CD4-positive, alpha-beta T cell treated with Interleukin-21 for 1 hour (primary cell): ENCODE measurements at places on chromosomes 12 and 14.
A peak's percentile ranks its signal among the peaks of the same experiment; 100 is the strongest.

DNA sequence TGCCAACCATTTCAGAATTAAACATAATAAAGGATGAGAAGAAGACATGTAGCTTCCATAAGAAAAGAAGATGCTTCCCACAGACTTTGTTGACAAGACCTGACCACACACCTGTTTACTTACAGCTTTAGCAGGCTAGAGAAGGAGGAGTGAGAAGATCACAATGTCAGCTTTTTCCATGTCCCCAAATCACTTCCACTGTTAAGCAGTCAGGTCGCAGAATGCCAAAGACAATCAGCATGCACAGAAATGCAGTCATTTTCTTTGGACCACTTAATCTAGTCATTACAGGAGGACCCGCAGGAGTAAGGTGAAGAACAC, 314.9 kb downstream of the SSPN start:
- DNase-seq: no peak

GRCh38 chr14:90398315-90398839, 1.5 kb downstream of the CALM1 start:
- DNase-seq: peak; percentile 77

DNA sequence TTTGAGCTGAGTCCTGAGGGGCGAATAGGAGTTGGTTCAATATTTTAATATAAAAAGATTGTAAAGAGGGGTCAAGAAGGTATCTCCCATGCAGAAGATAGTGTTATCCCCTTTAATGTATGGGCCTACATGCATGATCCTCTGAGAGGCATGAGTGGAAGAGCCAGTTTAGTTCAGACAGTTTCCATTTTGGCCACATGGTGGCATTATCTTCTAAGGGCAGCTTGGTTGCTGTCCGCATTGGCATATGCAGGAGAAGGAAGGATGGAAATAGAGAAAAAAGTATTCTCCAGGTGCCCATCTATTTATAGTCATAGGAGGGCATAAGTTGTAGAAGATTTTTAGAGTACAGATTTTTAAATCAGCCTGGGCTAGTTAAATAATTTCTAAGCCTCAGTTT, 5.4 kb downstream of the SAMD4A start:
- DNase-seq: peak; percentile 24

DNA sequence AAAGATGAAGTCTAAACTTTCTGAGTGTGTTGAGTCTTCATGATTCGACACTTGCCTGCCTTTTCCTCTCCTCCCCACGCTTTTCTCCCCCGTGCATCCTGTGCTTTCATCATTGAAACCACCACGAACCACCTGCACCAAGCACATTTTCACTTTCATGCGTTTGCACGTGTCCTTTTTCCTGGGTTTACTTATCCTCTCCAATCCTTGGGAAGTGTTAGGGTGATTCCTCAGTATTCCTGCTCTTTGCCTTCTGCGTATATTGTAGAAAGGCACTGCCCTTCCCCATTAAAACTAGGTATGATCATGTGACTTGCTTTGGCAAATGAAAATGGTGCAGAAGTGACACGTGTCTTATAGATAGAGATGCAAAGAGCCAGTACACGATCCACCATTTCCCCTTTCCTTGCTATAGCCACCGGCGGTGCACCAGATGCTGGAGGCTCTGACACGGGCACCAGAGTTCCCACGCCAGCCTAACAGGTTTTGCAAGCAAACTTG, 106.6 kb downstream of the BRMS1L start:
- DNase-seq: peak; percentile 37

DNA sequence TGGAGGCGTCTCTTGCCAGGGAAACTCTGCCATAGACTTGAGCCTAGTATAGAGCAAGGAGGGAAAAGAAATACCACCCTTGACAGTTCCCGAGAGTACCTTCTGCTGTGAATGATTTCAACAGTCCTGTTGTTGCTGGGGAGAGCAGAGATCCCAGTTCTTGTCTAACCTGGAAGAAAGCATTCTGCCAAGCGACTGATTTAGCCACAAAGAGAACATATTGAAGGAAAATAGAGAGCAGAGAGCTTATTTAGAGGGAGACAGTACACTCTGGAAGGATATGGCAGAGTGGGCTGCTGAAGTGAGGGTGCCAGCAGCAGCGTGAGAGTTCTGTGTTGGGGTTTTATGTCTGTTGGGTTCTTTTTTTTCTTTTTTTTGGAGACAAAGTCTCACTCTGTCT, 966.9 kb upstream of the TMEM132C start:
- DNase-seq: no peak

DNA sequence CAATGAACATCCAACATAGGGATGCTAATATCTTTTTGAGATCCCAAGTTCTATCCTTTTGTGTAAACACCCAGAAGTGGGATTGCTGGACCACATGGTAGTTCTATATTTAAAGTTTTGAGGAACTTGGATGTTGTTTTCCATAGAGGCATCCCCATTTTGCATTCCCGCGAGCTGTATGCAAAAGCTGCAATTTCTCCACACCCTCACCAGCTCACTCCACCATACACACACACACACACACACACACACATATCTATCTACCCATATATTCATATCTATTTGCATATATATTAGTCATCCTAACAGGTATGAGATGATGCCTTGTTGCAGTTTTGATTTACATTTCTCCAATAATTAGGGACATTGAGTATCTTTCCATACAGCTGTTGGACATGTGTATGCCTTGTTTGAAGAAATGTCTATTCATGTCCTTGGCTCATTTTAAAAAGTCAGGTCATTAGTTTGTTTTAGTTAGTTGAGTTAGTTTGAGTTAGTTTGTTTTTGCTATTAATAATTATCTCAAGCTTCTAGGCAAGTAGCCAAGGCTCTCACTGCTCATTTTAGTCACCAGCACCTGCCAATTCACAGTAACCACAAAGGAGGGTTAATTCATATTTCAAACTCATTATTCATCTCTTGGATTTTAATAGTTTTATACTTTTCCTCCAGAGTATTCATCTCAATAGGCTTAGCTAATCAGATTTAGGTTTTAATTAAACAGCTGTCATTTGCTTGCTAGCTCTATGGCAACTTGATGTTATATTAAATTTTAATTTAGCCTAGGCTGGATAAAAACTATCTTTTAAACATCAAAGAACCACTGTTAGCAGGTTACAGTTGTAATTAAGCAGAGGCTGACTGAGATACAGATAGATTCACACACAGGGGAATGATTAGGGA, 1435.9 kb upstream of the TMEM132C start:
- no peak for DNase-seq

- DNase-seq: no peak
Measured at GRCh38 chr14:101891471-101891870, 72.9 kb upstream of the DYNC1H1 start.

GRCh38 chr12:65611396-65611795, 212.9 kb upstream of the HMGA2 start:
- DNase-seq: no peak

GRCh38 chr12:38648813-38649212, 256.6 kb downstream of the CPNE8 start:
- no peak for DNase-seq

DNA sequence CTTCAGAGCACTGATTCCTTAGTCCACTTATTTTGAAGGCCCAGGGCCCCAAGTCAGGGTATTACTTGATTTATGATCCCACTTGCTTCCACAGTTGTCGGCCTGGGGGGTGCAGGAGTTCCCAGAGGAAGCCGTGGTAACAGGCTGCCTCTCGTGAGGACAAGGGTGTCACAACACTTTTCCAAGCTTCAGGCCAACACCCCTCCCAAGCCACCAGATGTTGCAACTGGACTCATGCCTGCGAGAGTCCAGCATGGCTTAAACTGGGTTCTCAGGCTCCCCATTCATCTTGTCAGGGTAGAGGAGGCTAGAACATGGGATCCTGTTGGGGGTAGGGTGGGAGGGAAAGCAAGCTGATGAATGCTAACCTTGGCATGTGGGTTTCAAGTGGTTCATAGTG, 56.1 kb downstream of the BMP4 start:
- no peak for DNase-seq

GRCh38 chr12:87127272-87127671, 871.1 kb upstream of the MGAT4C start:
- DNase-seq: no peak

DNA sequence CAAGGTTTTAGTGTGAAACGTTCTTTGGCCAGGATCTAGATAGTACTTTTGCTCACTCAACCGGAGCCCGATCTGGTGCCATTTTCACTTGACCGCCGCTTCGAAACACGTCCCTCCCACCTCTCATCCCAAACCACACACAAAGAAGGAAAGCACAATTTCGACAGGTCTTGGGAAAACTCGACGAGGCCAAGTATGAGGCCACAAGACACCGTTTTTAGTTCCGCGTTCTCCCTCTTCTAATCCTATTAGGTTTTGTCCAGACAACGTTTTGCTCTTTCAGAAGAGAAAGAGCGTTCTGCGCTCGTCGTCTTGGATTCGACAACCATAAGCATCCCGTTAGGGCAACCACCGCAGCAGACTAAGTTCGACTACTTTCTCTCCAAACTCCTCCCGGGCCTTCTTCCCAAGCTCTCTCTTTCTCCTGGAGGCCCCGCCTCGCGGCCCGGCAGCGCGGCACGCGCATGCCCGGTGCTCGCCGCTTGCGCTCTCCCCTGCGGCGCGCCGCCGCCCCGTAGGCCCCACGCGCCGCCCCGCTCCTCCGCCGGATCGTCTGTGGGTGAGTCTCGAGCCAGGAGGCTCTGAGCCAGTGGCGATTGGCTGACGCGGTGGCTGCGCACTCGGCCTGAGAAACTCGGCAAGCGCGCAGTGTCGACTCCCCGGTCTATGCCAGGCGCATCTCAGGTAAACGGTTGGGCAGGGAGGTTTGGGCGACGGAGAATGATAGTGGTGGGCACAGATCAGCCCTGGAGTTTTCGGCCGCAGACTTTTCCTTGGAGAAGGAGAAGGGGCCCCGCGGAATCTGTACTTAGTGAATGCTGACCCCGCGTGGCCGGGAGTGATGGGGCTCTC, at the start of gene MIPOL1:
Gene MIPOL1, plus strand, starts transcription at position 517 of the 852 bp plus-strand sequence. CDS start 49,952 bp downstream, outside the sequence.
- DNase-seq: peak; percentile 32

DNA sequence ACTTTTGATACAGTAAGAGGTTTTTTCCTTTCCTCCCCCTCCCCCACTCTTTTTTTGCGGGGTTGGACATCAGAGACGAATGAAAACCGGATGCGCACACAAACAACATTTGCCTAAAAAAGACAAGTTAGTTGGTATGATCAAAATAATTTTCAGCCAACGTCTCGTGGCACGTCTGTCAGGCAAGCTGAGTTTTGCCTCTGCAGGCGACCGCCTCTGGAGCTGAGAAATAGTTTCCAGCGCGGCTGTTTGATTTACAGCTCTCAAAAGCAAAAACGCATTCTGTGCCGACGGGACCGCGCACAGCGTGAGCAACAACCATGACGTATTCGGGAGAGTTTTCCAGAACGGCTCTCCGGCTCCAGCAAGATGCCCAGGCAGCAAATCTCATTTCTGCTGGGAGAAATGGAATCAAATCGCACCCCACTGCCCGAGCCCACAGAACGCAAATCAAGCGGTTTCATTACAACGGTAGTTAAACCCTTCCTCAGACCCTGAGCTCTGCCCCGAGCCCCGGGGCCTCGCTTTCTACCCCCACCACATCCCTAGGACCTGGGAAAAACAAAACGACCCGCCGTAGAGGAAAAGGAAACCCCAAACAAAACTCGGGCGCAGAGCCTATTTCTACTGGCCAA, 14.2 kb upstream of the CALM1 start:
- peak; percentile 75 for DNase-seq

- no peak for DNase-seq
Measured at GRCh38 chr14:51834240-51834639, 26.2 kb upstream of the GNG2 start.

DNA sequence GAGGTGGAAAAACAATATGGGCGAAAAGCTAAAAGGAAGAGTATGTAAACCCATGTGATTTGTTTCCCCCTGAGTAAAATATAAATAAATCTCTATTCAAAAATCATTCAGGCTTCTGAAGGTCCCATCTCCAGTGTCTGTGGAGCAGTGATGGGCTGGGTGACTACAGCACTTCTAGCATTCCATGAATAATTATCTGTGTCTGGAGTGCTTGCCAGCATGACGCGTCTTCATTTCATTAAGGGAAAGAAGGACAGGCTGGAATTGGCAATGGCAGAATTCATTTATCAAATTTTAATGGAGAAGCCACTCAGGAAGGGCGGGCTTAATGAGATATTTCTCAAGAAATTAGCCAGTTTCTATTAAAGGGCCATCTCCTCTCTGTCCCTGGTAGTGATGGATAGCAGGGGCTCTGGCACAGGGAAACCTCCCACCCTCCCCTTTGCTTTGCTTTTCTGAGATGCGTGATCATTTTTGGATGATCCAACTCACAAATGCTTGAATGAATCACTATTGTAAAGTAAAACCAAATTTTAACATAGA, 916.3 kb upstream of the SEL1L start:
- no peak for DNase-seq

DNA sequence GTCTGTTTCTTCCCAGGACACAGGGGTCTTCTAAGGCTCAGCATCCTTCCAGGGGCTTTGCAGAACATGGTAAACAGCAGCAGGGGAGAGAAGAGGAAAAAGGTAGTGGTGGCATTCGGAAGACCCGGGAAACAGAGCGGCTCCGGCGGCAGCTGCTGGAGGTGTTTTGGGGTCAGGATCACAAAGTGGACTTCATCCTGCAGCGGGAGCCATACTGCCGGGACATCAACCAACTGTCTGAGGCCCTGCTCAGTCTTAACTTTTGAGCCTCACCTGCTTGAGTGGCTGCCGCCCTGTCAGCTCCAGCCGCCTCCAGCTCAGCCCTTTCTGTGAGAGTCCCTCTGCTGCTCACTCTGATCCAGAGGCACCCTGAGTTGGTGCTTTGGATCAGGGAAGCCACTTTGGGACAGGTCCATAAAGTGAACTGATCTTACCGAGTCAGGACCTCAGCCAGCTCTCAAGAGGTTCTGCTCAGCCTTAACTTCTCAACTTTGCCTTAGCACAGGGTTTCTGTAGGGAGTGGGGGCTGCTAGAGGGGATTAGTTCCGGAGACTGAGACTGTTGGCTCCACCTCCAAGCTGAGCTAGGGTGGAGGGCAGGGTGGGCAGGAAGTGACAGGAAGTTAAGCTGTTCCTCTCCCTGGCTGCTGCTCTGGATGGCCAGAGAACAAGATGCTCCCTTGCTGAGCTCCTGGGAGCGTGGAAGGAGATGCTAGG, 5.4 kb downstream of the SDR39U1 start:
- no peak for DNase-seq

- no peak for DNase-seq
Measured at GRCh38 chr12:94618995-94619695, 31.2 kb downstream of the TMCC3 start.

- no peak for DNase-seq
Measured at GRCh38 chr12:79236920-79237319, 372.3 kb downstream of the SYT1 start.

GRCh38 chr12:78746001-78746400, 118.6 kb upstream of the SYT1 start:
- DNase-seq: no peak

- DNase-seq: no peak
Measured at GRCh38 chr12:124194264-124194892, 100.5 kb upstream of the RFLNA start.

DNA sequence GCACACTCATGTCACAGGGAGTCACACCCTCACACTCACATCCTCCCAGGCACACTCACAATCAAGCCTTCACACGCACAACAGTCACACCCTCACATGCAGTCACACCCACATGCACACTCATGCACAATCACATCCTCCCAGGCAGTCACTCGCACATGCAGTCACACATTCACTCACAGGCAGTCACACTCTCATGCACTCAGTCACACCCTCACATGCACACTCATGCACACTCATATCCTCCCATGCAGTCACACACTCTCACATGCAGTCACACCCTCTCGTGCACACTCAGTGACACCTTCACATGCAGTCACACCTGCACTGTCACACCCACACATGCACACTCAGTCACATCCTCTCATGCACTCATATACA, 12.3 kb downstream of the TMEM179 start:
- no peak for DNase-seq
